ENCODE measurements at places on chromosomes 2 and 18.

DNA sequence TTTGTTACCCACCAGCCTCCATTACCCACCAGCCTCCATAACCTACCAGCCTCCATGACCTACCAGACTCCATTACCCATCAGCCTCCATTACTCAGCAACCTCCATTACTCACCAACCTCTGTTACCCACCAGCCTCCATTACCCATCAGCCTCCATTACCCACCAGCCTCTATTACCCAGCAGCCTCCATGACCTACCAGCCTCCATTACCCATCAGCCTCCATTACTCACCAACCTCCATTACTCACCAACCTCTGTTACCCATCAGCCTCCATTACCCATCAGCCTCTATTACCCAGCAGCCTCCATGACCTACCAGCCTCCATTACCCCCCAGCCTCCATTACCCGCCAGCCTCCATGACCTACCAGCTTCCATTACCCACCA is 133.3 kb upstream of the HS6ST1 start:
- DNase-seq: no peak

DNA sequence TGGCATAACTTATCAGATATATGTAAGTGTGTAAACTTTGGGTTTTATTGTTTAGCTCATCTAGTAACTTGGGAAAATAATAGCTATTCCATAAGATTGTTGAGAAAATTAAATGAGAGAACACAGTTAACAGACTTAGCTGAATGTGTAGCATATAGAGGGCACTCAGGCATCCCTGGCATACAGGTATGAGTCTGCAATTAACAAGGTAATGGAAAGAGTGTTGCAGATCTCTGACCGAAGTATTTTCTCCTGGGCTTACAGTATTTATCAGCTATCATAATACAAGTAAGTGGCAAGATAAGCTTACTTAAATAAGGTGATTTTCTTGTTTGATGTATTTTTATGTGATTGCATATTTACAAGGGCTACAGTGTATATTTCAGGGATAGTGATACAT is 7.9 kb upstream of the COBLL1 start:
- no peak for DNase-seq

- DNase-seq: no peak
Observed at GRCh38 chr2:240591226-240591625, 4.7 kb downstream of the CAPN10 start.

GRCh38 chr2:136932700-136933099 is 167.4 kb downstream of the THSD7B start:
- no peak for DNase-seq

GRCh38 chr2:167196461-167197252 is 308.4 kb downstream of the XIRP2 start:
- no peak for DNase-seq
